Glomerular endothelial cell (primary cell): ENCODE measurements at places on chromosomes 4 and X. TPM values are rescaled to one million over a fixed set of nuclear protein-coding genes. Genes with fewer than 3 reads are reported as not detected.

The FRMPD3 gene
- total RNA-seq = not detected in 2 replicates

The RS1 gene
- total RNA-seq = not detected in 2 replicates

The GPR119 gene
- total RNA-seq = not detected in 2 replicates

The RNF212 gene
- total RNA-seq = 0.29 and 4.9 TPM in 2 replicates

The AP1AR gene
- 26.0 and 27.3 TPM in 2 replicates for total RNA-seq
